Type B pancreatic cell (in vitro differentiated cells): ENCODE measurements at places on chromosomes 4 and X. TPM values are rescaled to one million over a fixed set of nuclear protein-coding genes. Genes with fewer than 3 reads are reported as not detected.
A peak's percentile ranks its signal among the peaks of the same experiment; 100 is the strongest.

DNA sequence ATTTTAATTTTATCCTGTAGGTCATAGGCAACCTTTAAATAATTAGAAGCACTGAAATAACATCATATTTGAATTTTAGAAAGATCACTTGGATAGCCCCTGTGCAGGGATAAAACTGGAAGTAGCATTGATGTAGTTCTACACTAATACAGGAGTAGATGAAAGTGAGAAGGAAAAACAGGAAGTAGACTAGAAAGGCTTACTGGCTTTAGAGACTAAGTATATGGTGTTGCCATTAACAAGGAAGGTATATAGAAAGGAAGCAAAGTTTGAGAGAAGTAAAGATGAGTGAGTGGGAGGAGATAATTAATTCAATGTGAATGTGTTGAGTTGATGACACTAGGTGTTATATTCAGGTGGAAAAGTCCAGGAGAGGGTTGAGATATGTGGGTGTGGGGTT lies 73.1 kb upstream of the EPGN start:
- no peaks in the 10 kb centered on the region for H3K4me1 ChIP-seq
- no peaks in the 10 kb centered on the region for H3K27me3 ChIP-seq
- peaks cover 3% of the 10 kb centered on the region for H3K36me3 ChIP-seq
- DNase-seq = no peak
- no peak overlapping the region for H3K27ac ChIP-seq

- H3K27ac ChIP-seq = no peak overlapping the region
- H3K4me3 ChIP-seq = no peak overlapping the region
- H3K27me3 ChIP-seq = no peaks in the 10 kb centered on the region
Measured at GRCh38 chr4:67874986-67875385, 8.8 kb downstream of the TMPRSS11D start.

GRCh38 chr4:159237975-159238374 lies 135.1 kb downstream of the RAPGEF2 start:
- no peak overlapping the region for H3K27ac ChIP-seq
- H3K4me1 ChIP-seq = no peaks in the 10 kb centered on the region
- no peak overlapping the region for H3K4me3 ChIP-seq
- H3K27me3 ChIP-seq = no peaks in the 10 kb centered on the region
- peaks cover 10% of the 10 kb centered on the region for H3K36me3 ChIP-seq
- no peak for DNase-seq

DNA sequence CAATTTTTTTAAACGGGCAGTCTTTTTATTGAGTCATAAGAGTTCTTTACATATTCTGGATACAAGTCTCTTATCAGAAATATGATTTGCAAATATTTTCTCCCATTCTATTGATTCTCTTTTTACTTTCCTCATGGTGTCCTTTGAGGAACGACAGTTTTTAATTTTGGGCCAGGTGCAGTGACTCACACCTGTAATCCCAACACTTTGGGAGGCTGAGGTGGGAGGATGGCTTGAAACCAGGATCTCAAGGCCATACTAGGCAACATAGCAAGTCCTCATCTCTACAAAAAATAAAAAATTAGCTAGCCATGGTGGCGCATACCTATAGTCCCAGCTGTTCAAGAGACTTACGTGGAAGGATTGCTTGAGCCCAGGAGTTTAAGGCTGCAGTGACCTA lies 66.1 kb upstream of the RGN start:
- no peak for DNase-seq
- no peak overlapping the region for H3K27ac ChIP-seq
- peaks cover 6% of the 10 kb centered on the region for H3K36me3 ChIP-seq
- H3K4me1 ChIP-seq = no peaks in the 10 kb centered on the region

DNA sequence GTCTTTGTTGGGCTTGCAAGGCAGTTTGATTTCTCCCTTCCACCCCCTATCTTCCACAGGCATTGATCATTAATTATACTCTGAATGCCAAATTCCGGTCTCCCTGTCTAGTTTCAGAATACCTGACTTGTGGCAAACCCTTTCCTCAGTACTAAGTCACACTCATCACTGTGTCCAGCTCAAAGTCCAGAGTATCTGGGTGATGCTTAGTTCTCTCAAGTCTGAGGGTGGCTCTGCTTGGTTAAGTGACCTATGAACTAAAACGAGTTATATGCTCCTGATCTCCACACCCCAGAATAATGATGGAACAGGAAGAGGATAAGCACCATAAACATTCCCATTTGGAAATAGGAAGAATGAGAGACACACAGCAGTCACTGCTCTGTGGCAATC lies 6.5 kb downstream of the SMIM9 start:
- no peaks in the 10 kb centered on the region for H3K27me3 ChIP-seq
- DNase-seq = no peak
- no peak overlapping the region for H3K4me3 ChIP-seq
- no peak overlapping the region for H3K27ac ChIP-seq
- no peaks in the 10 kb centered on the region for H3K4me1 ChIP-seq
- H3K36me3 ChIP-seq = no peaks in the 10 kb centered on the region

DNA sequence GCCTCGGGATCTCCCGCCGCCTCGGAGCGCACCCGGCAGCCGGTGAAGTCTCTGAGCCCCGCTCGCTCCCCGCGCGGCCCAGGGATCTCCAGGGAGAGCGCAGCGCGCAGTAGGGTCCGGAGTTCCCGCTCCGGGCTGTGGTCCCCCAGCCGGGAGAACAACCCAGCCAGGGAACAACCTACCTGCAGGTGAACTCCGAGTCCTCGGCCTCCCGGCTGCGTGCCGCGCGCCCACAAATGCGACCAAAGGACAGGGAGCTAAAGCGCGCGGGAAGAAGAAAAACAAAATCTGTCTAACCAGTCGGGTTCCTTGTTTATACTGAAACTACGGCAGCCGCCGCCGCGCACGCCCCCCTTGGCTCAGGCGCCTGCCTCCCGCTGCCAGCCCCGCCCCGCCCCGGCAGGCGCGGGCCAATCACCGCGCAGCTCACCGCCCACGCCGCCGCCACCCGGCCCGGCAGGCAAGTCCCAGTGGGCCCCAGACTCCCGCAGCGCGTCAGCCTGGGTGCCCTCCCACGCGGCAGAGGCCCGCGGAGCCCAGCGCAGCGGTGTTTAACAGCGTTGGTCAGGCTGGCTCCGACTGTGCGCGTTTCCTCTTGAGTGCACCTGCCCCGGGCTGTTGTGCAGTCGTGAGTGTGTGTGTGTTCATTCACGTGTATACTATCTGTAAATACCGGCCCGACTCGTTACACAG lies at the start of gene RASGEF1B:
TSS of gene RASGEF1B (minus strand) at position 320 of the 693 bp plus-strand sequence. CDS start 12,399 bp downstream, outside the sequence.
- H3K4me3 ChIP-seq = peak within 1 kb of the TSS; percentile 93
- peak; percentile 87 for DNase-seq
- peak within 1 kb of the TSS; percentile 92 for H3K27ac ChIP-seq
- no peaks in the 10 kb centered on the region for H3K36me3 ChIP-seq
- peaks cover 24% of the 10 kb centered on the region for H3K4me1 ChIP-seq

GRCh38 chr4:100162027-100162685 lies 28.1 kb downstream of the DDIT4L start:
- H3K4me3 ChIP-seq = no peak overlapping the region
- H3K4me1 ChIP-seq = peaks cover 25% of the 10 kb centered on the region
- H3K27ac ChIP-seq = no peak overlapping the region

Gene ARHGAP6
- total RNA-seq = 8.0 and 10.1 TPM in 2 replicates
